ENCODE measurements at places on chromosomes 2 and 18.

GRCh38 chr2:23777826-23778225 is 149.1 kb downstream of the ATAD2B start:
- no peak for DNase-seq

GRCh38 chr2:53021292-53021691 is 746.3 kb upstream of the CHAC2 start:
- peak; percentile 58 for DNase-seq

DNA sequence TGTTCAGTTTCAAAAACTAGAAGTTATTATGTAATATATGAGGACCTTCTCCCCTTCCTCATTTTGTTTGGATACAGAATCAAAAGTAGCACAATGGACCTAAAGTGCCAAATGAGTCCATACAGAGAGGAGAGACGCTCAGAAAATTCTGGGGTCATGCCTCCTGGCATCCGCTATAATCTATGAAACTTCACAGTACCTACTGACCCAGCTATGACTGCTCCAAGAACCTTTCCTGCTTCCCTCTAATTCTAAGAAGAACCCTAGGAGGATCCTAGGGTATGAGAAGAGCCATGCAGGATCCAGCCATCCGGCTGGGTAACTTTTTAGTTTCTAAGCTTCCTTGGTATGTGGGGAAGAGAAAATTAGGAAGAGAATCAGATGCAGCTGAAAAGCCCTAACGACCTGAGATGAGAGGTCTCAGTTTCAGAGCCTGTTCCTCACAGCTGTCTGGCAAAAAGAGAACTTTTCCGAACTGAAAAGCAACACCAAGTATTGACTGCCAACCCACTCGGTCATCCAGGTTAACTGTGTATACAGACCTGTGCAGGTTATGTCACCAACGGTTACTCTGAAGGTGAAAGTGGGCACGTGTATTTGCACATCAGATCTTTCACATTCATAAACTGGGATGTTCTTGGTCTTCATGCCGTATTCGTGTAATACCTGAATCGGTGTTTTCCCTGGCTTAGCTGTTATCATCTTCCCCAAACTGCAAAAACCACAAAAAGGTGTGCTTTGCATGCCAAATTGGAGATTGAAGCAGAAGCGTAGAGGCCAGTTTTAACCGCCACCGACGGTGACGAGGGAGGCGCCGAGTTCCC is 1.1 kb downstream of the PRKRA start:
- no peak for DNase-seq

DNA sequence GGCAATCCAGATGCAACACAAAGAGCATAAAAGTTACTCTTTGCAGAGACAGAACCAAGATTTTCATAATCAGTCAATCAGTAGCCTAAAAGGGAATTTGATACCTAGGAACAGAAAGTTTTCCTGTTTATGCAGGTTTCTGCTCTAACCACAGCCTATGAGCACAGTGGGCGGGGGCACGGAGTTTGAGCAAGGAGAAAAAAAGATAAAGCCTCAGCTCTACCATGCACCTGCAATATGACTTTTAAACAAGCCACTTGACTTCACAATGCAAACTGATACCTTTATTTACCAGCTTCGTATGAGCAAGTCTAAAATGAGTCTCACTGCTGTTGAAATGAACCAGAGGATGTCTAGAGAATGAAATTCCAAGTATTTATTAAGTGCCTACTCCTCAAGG is 5.6 kb upstream of the LRATD1 start:
- DNase-seq: no peak

DNA sequence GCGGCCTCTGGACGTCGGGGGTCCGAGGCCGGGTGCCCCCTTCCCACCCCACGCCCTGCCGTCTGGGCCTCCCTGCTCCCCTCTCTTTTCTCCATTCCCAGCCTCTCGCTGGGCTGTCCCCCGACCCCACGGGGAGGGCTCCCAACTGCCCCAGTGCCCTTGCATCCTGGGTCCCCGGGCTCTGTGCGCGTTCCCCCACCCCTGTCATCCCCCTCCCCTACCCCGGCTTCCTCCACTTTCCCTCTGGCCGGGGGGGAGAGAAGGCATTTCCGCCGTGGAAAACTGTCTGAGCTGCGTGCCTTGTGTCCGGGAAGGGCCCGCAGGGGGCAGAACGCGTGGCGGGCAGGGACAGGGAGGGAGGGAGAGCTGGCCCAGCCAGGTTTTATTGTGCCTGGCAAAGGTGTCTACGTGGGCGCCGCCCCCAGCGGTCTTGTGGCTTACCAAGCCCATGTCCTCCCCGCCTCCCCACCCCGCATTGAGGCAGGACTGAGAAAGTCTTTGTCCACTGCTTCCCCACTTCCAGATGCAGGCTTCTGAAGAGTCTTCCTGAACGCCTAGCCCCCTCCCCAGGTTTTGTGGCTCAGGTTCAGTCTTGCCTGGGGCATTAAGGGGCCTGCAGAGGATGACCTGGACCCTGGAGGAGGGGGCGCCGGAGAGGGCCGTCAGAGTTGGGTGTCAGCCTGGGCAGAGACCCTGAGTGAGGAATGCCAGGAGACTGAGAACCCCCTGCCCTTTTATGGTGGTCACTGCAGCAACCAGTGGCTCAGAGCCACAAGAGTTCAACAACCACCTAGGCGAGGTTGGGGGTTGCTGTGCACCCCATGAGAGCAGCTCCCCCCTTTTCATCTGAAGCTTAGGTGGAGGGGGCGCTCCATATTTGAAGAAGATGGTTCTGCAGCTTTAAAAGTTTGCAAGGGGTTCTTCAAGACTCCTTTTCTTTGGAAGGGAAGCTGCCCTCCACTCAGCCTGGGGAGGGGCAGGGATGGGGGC is 1.3 kb downstream of the ITM2C start:
- DNase-seq: no peak

DNA sequence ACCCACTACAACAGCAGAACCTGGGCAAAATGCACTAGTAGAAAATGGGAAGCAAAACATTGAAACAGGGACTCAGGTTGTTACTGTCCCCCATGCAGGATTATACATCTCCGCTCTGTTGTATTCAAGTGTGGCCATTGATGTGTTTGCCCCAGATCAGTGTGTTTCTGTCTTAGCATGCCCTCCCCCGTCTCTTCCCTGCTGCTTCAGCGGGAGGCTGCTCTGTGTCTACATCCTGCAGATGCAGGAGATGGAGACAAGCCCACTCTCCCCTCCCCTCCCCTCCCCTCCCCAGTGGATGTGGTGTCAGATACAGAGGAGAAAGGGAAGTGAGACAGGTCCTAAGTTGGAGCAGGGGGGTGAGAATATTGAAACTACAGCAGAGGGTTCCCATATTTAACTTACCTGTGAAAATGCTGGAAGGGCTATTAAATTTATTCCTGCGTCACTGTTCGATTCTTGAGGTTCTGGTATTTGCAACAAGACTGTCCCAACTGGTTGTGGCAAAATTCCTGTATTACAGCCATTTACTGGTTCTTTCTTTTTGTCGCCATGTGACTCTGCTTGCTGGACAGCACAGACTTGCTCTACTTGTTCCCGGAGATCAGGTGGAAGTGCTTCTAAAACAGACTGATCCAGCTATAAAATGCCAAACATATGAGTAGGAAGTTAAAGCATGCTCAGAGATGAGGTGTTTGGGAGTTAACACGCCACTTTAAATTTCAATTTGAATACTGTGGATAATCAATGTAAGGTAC is 67.0 kb downstream of the EIF5B start:
- DNase-seq: no peak

GRCh38 chr2:204415406-204416181 is 129.7 kb upstream of the PARD3B start:
- no peak for DNase-seq

- no peak for DNase-seq
Observed at GRCh38 chr2:146241023-146241422, 1603.8 kb upstream of the ACVR2A start.

- no peak for DNase-seq
Observed at GRCh38 chr2:160505256-160505655, 11.6 kb upstream of the RBMS1 start.

DNA sequence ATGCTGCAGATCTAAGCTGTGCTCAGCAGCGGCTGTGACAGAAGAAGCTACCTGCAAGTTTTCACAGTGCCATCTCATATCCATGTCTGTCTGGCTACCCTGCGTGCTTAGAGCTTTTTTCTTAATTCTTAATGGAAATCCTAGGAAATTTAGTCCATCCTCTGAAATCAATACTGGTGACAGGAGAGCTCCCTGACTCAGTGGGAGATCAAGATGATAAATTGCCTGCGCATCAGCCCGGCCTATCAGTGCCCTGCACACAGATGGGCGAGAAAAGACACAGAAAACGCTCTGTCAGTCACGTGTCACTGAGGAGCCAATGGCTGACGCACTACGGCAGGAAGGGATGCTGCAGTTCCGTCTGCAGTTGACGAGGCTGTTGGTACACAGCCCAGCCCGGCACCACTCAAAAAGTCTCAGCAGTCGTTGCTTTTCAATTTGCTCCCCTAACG is 819.6 kb upstream of the FSHR start:
- peak; percentile 58 for DNase-seq

GRCh38 chr2:86790134-86790675 is 508 bp downstream of the CD8A start:
- DNase-seq: no peak

DNA sequence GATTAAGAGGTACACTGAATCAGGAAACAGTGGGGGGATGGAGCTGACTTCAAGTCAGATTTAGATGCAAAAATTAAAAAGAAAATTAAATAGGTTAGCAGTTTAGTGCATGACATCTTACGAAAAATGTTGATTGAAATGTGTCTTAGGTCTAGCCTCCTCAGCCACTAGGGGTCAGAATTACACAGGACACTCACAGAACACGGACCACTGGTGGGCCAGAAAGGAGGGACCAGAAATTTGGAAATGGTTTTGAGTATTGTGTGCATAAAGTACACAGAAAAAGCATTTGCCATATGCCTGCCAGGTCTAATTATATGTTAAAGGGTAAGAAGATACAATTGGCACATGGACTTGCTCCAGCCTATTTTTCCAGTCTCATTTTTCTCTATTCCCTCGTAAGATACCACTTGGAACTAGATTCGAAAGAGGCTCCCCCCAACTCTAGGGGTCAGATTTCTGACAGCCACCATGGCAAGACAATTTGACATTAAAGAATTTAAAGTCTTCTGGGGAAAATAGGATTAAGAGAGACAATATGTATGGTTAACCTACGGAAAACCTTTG is 550.2 kb upstream of the SETBP1 start:
- peak; percentile 60 for DNase-seq

DNA sequence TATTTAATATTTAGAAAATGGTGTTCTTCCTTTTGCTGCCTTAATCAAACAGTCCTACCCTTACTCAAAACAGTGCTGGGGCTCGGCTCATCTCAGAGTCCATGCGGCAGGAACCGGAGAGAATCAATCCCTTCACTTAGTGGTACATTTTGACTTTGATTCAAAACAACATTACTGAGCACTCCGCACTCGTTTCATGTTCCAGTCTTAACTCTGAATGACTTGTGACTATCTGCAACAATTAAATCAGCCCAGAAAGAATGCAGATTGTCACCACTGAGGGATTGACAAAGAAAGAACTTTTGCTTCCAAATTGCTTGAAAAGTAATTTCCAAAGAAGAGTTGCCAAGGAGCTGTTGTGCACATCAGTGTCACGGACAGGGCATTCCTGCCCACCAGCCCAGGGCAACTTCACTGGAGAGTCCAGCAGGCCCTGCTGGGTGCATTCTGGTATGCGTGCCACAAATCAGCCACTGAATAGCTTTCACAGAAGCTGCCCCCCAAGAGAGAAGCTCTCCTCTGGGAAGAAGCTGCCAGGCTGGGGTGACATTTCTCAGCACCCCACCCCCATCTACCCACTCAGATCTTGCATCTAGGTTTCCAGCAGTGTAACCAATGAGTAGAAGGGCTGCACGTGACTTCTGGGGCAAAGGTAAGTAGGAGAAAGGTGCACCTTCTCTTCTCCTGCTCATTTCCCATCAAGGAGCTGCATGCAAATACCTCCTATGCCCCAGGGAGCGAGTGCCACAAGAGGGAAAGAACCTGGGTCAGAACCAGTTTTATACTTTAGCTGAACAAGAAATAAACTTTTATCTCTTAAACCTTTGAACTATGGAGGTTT is 84.6 kb upstream of the ATP8B1 start:
- no peak for DNase-seq

GRCh38 chr18:31774962-31775361 is 14.3 kb upstream of the SLC25A52 start:
- DNase-seq: no peak

- DNase-seq: peak; percentile 76
Observed at GRCh38 chr18:50870138-50870845, 8.6 kb upstream of the ME2 start.

DNA sequence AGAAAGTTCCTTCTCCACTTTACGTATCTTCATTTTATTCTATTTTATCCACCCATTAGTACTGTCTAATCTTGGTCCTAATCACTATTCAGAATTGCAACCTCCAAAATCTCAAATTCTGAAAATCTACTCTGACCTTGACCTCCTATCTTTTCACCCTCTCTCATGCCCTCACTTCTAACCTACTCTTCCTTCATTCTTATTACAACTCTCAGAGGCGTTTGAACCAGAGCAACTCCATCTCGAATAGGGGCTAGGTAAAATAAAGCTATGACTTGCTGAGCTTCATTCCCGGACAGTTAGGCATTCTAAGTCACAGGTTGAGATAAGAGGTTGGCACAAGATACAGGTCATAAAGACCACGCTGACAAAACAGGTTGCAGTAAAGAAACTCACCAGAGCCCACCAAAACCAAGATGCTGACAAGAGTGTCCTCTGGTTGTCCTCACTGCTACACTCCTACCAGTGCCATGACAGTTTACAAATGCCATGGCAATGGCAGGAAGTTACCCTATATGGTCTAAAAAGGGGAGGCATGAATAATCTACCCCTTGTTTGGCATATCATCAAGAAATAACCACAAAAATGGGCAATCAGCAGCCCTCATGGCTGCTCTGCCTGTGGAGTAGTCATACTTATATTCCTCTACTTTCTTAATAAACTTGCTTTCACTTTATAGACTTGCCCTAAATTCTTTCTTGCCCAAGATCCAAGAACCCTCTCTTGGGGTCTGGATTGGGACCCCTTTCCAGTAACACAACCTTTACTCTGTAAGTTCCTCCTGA is 11.4 kb downstream of the CCDC88A start:
- peak; percentile 35 for DNase-seq
